Myocyte (in vitro differentiated cells): ENCODE measurements at places on chromosomes 11 and 22. TPM values are rescaled to one million over a fixed set of nuclear protein-coding genes. Genes with fewer than 3 reads are reported as not detected.

DNA sequence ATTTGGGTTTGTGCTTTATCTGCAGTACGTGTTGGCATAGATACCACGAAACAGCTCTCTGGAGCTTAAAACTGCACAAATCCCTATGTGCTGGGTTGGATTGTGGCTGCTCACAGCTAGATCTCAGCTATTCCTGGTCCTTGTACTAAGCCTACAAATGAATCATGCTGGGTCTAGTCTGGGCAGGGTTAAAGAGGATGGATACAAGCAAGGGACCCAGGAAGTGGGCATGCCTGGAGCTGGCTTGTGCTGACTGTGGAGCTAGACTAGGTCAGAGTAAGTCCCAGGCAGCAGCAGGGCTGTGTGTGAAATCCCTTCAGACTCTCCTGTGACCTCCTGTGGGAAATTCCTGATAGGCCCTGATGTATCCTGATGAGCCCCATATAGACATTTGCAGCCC lies 3.9 kb upstream of the E2F8 start:
- no peak for DNase-seq

DNA sequence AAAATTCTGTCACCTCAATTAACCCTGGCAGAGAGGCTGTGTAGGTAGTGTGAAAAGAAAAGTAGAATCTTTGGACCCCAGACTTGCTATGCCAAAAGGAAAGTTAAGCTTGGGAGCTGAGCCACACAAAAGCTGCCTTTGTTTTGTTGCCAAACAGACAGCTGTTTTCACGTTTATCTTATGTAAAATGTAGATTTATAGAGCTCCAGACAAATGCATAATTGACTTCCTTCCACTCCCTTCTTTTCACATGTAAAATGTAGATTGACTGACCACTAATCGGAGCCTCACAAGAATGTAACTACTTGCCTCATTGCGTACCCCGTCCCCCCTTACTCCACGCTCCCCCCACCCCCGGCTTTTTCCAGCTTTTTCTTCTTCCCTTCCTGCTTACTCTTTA lies 2302.2 kb upstream of the RAG2 start:
- DNase-seq, result no peak

The NEFH gene
- 1.8 and 2.0 TPM in 2 replicates for total RNA-seq

The GLYATL1 gene
- total RNA-seq, result not detected in 2 replicates

- no peak for DNase-seq
These were observed 159.6 kb upstream of the CADM1 start for GRCh38 chr11:115663790-115664189.

The PKDREJ gene
- total RNA-seq, result not detected in 2 replicates

GRCh38 chr22:19455585-19456370 lies 8.3 kb upstream of the C22orf39 start:
- DNase-seq, result no peak

DNA sequence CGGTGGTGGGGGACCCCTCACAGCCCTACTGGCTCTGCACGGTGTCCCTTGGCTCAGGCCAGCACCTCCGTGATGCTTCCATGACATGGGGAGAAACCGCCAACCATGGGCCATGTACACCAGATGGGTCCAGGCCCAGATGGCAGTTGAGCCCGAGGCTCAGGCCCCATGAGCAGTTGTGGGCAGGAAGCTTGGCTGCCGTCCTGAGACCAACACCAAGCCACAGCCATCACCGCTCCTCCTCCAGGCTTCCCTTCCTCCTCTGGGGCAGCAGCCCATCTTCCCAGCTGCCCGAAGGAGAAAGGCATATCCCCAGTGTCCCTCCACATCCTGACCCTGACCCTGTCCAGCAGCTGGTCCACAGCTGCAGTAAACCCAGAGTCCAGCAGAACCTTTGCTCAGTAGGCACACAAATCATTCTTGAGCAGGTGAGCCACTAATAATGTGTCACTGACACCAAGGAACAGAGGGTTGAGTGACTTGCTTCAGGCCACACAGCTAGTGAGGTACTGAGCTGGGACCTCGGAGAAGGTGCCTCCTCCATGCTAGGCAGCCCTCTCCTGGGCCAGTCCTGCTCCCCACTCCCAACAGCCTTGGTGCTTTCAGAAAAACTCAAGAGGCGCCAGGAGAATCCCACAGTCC lies 204.9 kb downstream of the CTTN start:
- peak; percentile 54 for DNase-seq

- DNase-seq, result no peak
These were observed 35.8 kb upstream of the HMOX1 start for GRCh38 chr22:35344956-35345690.

- no peak for DNase-seq
These were observed 250.3 kb downstream of the BRD1 start for GRCh38 chr22:49577168-49578060.

GRCh38 chr22:29253561-29254285 lies 14.1 kb downstream of the RHBDD3 start:
- no peak for DNase-seq

- no peak for DNase-seq
These were observed 519 bp upstream of the PDE3B start for GRCh38 chr11:14642873-14643696.

GRCh38 chr22:35315855-35316745 lies 16.4 kb downstream of the TOM1 start:
- DNase-seq, result peak; percentile 48

DNA sequence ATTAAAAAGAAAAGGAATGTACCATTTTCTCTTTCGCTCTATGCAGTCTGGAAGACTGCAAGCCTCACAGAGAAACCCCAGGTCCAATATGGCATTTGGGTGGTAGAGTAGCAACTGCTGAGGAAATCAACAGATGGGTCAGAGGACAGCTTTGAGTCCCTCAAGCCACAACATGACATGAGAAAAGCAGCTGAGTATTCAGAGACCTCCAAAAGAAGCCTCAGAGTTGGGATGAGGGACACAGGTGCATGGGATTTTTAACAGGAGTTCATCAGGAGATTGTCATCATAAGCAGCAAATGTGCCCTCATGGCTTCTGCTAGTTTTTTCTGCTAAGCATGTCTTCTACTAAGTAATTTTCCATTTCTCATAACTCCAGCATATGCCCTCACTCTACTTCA lies 111.6 kb downstream of the BLID start:
- DNase-seq, result peak; percentile 98

DNA sequence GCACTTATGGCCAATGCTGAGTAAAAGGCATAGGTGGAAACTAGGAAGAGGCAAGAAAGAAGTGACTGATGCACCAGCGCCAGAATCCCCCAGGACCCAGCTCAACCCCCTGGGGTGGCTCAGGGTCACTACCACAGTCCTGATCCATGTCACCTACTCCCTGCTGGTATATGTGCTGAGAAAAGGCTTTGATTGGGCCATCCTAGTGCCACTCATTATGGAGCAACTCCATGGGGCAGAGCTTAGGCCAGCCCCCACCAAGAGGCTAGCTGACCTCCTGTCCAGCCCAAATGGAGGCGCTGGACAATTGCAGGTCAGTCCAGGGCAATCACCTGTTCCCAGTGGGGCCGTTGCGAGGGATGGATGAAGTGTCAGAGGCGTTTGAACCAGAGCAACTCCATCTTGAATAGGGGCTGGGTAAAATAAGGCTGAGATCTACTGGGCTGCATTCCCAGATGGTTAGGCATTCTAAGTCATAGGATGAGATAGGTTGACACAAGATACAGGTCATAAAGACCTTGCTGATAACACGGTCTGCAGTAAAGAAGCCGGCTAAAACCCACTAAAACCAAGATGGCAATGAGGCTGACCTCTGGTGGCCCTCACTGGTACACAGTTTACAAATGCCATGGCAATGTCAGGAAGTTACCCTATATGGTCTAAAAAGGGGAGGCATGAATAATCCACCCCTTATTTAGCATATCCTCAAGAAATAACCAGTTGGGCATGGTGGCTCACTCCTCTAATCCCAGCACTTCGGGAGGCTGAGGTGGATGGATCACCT lies 20.6 kb upstream of the DAGLA start:
- no peak for DNase-seq

GRCh38 chr22:47474464-47474863 lies 712.0 kb downstream of the TBC1D22A start:
- DNase-seq, result peak; percentile 23

- DNase-seq, result no peak
These were observed 82.4 kb downstream of the AASDHPPT start for GRCh38 chr11:106159836-106160235.
